ENCODE measurements at places on chromosomes 3 and 15. TPM values are rescaled to one million over a fixed set of nuclear protein-coding genes. Genes with fewer than 3 reads are reported as not detected.

DNA sequence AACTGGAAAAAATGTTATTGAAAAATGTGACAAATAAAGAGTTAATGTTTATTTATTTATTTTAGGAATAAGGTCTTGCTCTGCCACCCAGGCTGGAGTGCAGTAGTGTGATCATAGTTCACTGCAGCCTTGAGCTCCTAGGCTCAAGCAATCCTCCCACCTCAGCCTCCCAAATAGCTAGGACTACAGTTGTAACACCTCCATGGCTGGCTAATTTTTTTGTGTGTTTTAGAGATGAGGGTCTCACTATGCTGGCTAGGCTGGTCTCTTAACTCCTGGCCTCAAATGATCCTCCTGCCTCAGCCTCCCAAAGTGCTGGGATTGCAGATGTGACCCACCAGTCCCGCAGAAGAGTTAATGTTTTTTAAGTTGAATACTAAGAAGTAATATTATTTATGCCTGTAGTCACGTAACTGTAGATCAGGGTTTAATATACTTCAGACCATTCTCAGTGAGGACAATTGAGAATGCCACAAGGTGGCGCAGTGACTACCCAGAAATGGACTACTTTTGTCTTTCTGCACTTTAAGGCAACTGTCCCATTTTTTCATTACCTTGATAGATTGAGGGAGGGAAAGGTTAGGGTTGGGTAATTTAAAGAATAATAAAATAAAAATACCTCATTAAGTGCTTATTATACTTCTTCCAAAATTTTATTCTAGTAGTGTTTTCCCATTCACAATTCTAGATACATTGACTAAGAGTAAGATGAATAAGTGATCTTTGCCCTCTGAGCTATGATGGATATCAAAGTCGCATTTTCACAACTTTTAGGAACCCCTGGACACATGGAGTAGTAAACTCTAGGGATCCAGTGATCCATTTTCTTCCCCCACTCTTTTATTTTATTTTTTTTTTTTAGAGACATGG lies 6.0 kb downstream of the MUC13 start:
- DNase-seq: peak; percentile 76

- no peak for DNase-seq
These were observed 156.7 kb downstream of the CACNA1D start for GRCh38 chr3:53650928-53651661.

- no peak for DNase-seq
These were observed 2.7 kb upstream of the BAHD1 start for GRCh38 chr15:40437752-40438687.

DNA sequence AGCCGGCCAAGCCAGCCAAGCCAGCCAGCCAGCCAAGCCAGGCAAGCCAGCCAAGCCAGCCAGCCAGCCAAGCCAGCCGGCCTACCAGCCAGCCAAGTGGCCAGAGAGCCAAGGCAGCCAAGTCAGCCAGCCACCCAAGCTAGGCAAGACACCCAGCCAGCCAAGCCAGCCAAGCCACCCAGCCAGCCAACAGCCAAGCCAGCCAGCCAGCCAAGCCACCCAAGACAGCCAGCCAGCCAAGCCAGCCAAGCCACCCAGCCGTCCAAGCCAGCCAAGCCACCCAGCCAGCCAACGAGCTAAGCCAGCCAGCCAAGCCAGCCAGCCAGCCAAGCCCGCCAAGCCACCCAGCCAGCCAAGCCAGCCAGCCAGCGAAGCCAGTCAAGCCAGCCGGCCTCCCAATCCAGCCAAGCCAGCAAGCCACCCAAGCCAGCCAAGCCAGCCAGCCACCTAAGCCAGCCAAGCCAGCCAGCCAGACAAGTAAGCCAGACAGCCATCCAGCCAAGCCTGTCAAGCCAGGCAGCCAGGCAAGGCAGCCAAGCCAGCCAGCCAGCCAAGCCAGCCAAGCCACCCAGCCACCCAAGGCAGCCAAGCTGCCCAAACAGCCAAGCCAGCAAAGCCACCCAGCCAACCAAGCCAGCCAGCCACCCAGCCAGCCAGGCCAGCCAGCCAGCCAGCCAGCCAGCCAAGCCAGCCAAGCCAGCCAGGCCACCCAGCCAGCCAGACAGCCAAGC lies 200.5 kb downstream of the GOLGA6L6 start:
- peak; percentile 40 for DNase-seq

DNA sequence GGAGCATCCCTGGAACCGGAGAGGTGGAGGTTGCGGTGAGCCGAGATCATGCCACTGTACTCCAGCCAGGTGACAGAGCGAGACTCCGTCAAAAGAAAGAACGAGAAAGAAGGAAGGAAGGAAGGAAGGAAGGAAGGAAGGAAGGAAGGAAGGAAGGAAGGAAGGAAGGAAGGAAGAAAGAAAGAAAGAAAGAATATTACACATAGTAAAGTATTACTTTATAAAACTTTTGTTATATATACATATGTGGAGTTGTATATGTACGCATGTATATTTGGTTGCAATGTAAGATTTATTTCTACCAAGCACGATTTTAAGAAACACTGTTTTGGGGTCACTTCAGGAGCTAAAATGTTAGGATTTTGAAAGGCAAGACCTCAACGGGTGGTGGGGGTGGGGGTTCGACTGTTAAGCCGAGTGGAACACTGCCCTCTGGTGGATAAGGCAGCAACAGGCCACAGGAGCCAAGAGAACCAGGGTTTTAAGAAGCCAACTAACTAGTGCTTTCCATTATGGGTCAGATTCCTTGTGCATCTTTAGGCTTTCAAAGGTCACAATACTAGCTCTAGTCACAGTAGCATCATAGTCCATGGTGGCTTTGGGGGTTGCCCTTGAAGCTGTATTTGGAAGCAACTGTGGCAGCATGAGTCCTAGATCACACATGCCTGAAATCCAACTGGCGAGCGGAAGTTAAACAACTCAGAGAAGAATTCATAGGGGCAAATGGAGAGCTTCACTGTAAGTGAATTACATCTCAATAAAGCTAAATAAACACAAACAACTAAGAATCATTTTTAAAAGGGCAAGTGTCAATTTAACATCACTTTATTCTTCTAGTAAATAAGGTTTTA lies 22.5 kb downstream of the GLB1 start:
- peak; percentile 58 for DNase-seq

SFMBT1 gene
- total RNA-seq: 7.3 TPM

GRM2 gene
- 0.31 TPM for total RNA-seq

Data from muscle of leg (tissue), 16 donors.